ENCODE measurements at places on chromosomes 12 and 14.
A peak's percentile ranks its signal among the peaks of the same experiment; 100 is the strongest.

DNA sequence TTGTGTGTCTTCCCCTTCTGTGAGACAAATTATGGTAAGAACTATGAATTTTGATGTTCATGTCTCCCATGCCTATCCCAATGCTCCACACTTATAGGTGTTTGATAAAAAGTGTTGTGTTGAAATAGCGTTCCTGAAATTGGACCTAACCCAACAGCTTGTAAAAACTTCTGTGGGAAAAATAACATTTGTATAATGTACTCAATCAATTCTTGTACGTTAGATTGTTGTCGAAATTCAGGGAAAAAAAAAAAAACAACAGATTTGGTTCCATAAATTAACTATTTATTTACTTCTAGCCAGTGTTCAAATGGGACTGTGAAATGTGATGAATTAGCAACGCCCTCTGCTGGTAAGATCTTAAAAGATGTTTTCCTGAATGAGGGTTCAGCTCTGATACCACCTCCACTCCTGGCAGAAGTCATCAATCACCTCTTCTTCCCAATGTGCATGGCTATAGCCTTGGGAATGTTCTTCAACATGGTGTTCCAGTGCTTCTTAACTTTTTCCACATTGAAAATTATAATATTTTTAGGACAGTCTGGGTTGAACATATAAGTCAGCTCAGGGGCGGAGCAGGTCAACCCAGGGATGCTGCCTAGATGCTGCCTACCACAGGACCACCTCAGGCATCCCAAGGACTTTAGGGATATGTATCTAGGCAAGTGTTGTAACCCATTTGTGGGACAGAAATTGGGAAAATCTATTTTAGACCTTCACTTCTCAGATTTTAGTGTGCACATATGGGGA lies 170.6 kb downstream of the OTOGL start:
- DNase-seq = peak; percentile 39

- no peak for DNase-seq
Measured at GRCh38 chr12:58893495-58893894, 26.8 kb downstream of the LRIG3 start.

DNA sequence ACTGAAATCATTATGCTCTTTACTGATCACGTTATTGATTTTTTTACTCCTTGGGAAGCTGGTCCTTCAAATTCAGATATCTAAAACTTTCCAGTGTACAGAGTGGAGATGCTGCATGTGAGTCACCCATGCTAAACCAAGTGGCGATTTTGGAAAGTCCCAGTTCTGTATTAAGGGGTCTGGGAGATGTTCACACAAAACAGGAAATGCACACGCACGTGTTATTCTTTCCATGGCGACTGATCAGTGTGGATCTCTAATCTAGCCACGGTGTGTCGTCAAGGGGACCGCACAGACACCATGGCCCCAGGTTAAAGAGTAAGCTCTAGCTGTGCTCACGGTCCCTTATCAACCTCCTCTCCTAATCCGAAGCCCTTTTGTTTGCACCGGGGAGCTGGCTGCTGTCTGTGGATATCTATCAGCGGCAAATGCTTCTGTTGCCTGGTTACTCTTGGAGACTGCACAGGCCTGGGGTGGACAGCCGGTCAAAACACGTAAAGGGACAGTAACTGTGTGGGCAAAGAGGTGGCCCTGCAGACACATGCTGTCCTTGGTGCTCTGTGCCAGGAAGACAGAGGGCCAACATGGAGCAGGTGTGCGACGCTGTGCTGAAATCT lies 96.6 kb downstream of the RIMBP2 start:
- no peak for DNase-seq

DNA sequence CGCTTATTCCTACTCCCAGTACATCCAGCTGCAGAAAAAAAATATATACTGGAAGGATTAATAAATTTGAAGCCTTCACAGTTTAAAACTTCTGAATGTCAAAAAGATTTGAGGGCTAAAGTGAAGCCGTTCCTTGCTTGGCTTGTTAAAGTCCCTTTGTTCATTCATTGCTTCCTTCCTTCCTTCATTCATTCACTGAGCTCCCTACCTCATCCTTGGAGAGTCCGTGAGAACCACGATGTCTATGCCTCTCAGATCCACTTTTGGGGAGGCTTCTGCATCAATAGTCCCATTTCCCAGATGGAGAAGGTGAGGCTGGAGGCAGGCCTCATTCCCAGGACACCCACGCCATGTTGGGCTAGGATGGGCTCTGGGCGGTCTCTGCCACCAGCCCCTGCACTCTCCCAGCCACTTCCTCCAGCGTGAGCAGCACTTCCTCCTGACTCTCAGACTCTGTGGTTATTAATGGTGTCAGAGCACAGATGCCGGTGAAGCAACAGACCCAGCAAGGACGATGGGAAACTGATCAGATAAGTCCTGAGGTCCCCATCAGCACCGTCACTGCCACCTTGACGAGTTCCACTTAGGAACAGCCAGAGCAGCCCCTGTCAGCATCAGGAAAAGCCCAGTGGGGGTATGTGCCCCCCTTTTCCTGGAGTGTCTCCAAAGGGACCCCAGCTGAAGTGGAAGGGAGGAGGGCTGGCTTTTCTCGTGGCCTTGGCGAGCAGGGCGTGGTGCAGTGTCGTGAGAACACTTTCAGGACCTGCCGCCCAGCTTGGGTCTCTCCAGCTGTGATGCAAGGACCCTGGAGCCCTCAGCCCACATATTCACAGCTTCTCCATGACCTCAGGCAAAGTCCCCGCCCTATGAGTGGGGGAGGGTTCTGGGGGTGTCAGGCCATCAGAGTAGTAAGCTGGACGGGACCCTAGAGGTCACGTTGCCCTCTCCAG lies 21.2 kb downstream of the ASB2 start:
- DNase-seq = no peak

- DNase-seq = peak; percentile 93
Measured at GRCh38 chr14:95442633-95443021, 73.8 kb downstream of the SYNE3 start.

DNA sequence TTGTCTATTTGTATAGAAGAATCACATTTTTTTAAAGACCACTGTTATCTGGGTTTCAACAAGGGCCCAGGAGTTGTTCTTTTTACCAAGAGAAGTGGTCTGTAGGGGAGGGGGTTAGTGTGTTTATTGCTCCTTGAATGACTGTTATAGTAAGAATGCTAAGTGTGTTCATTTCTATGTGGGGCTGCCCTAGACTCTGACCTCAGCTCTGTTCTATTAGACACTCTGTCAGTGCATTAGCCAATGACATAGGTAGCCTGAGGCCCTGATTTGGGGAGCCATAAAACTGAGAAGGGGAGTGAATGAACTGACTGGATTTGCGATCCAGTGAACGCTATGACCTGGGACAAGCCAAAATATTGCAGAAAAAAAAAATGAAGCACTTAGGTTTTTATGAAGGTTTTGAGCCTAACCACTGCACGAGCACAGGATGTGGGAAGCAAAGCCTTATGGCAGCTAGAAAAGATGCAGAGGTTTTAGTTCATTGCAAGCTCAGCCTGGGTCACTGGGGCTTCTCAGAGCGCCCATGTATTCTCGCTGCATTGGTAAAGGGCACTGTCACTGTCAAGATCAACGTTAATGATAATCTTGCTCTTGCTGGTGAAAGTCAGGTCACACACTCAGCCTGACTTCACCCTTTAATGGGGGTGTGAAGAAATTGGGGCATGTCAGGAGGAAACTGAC lies 63.8 kb downstream of the PRKCH start:
- DNase-seq = no peak

DNA sequence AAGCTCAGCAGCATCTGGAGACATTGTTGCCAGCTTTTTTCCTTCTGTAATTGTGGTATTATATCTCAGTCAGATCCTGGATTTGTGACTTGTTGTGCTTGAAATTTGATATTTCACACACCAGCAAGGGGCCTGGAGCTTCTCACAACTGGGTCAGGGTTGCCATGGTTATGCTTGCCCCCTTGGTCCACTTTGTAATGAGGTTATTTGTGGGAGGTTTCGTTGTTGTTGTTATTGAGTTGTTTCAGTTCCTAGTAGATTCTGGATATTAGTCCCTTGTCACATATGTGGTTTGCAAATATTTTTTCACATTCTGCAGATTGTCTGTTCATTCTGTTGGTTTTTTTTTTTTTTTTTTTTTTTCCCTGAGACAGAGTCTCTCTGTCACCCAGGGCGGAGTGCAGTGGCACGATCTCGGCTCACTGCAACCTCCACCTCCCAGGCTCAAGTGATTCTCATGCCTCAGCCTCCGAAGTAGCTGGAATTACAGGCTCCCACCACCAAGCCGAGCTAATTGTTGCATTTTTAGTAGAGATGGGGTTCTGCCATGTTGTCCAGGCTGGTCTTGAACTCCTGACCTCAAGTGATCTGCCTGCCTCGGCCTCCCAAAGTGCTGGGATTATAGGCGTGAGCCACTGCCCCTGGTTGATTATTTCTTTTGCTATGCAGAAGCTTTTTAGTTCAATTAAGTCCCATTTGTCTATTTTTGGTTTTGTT lies 80.6 kb upstream of the ETV6 start:
- no peak for DNase-seq

DNA sequence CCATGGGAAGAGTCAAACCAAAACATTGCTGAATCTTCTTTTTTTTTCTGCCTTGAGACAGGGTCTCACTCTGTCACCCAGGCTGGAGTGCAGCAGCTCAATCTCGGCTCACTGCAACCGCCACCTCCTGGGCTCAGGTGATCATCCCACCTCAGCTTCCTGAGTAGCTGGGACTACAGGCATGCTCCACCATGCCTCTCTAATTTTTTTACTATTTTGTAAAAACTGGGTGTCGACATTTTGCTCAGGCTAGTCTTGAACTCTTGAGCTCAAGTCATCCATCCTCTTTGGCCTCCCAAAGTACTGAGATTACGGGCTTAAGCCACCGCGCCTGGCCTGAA lies 1.5 kb upstream of the KRT75 start:
- DNase-seq = no peak

GRCh38 chr14:71150737-71151136 lies 243.5 kb downstream of the PCNX1 start:
- DNase-seq = no peak

DNA sequence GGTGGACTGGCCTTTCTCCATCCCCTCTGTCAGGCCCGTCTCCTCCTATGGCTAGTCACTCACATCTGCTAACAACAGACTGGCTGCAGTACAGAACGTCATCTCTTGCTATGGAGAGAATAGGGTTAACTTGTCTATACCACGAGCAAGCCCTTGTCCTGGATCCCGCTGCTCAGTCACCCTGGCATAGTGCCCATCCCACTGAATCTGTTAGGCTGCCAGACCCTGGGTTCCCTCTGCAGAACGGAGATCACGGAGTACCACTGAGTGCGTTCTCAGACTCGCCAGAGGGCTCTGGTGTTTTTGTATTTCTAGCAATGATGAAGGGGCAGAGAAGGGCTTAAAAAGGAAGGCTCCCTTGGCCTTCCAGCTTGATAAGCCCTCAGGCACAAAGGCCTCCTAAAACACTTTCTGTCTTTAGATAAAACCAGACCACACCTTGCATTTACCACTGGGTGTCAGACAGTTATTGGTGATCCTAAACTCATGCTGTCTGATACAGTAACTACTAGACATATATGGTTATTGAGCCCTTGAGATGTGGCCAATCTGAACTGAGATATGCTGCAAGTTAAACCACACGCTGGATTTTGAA lies 6.3 kb upstream of the NRIP2 start:
- no peak for DNase-seq

DNA sequence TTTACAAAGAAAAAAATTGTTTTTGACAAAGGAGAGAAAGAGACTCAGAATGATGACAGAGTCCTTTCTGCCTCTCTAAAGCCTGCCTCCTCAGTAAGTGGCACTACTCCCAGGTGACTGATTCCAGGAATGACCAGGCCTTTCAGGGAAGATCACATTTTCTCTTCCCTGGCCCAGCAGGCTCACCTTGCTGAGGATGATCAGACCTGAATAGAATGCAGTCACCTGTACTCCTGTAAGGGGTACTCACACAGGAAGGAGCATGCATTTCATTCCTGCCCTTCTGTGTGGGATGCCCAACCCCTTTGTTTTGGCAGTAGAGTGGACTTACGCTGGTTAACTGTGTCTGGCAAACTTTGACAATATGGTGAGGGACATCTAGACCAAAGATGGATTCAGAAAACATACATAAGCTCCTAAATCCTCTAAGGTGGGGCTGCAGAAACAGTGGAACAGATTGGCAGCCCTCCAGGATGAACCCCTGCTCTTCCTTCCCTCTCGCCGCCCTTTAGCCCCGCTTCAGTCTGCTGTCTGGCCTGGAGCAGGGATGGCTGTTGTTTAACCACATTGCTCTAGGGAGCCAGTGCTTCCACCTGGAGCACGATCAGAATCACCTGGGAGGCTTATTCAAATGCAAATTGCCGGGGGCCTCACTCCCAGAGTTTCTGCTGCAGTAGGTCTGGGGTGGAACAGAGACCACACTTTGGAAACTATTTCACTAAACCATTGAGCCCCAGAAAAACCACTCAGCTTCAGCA lies 29.8 kb downstream of the ERG28 start:
- DNase-seq = no peak

- DNase-seq = no peak
Measured at GRCh38 chr12:122139266-122139665, 34.8 kb downstream of the IL31 start.

DNA sequence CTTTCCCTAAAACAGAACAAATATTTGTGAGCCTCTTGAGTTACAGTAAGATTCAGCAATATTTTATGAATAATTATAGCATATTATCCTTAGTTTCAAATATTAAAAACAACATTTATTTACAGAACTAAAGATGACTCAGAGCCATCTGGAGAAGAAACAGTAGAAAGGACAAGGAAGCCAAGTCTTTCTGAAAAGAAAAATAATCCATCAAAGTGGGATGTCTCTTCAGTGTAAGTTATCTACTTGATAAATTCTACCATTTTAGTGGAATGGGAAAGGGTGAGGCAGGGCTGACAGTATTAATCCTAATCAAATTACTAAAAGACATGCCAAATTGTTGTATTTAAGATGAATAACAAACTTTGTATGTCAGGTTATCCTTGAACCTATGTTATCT lies 88.1 kb downstream of the DNAI7 start:
- DNase-seq = no peak

DNA sequence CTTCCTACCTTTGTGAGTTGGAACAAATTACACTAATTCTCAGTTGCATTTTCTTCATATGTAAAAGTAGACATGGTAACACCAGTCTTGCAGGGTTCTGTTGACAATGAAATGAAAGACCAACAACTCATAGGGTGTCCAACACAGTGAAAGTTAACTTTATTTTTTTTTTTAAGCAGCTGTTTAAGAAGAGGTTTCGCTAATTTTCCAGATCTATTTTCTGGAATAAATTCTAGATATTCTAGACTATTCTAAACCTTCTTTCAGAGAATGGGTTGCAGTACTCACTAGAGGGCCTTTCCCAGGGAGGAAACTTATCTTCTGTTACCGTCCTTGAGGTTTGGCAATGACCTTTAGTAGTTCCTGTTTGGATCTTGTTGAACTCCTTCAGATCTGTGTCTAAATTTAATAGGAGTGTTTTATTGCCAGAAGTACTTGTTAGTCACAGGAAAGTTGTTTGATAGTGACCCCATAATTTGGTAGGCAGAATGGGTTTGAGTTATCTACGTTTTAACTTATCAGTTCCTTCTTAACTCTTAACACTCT lies 2.8 kb upstream of the ART4 start:
- no peak for DNase-seq
